ENCODE measurements at places on chromosomes 6 and 20.

DNA sequence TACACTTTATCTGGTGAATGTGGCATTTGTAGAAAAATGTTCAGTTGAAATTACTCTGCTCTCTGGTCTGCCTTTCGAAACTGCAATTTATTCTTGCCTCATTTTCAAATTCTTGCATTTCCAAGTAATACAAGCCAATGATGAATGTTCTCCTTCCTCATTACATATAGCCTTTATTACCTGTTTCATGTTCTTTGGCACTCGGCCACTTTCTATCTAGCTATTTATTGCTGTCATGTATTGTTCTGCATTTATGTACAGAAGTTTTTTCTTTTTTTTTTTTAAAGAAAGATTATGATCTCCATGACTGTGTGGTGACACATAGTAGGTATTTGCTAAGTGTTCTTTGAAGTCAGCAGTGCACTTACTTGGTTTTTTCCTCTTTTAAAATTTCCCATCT is 261.4 kb downstream of the ZFAND3 start:
- no peak for DNase-seq

DNA sequence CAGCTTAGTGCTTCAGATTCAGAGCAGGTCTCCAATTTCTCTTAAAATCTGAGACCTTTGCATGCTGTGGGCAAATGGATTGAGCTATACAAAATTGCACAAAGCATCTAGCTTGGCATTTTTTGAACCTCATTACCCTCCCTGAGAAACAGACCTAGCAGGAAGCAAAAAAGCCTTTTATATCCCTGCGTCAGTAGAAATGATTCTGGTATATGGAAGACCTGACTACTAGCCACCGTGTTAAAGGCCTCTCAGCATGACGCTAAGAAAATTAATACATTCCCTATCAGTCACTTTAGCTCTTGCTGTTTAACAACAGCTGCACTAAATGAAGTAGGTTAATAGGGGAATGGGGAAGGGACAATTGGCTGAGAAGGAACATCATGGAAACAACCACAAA is 110.7 kb upstream of the SMLR1 start:
- no peak for DNase-seq

- no peak for DNase-seq
Observed at GRCh38 chr20:25860531-25861150, 164.0 kb upstream of the ZNF337 start.

DNA sequence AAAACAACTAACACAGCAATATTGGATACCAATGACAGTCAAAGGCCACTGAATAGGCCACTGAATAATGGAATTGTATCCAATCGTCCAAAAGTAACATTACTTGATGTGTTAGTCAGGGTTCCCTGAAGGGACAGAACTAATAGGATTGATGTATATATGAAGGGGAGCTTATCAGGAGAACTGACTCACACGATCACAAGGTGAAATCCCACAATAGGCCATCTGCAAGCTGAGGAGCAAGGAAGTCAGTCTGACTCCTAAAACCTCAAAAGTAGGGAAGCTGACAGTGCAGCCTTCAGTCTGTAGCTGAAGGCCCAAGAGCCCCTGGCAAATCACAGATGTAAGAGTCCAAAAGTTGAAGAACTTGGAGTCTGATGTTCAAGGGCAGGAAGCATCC is 571.4 kb downstream of the PRKN start:
- no peak for DNase-seq

GRCh38 chr6:23775127-23775526 is 350.9 kb upstream of the NRSN1 start:
- DNase-seq, result no peak

DNA sequence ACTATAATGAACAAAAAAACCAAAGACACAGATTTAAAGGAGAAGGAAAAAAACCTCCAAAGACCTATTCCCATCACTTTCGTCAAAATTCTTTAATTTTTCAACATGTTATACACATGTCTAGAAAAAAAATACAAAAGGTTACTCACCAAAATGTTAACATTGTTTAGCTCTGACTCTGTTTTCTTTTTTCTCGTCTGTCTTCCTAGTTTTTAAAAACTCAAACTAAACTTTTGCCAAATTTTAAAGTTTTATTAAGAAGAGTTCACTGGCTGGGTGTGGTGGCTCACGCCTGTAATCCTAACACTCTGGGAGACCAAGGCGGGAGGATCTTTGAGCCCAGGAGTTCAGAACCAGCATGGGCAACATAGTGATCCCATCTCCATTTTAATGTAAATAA is 10.8 kb downstream of the MCUR1 start:
- no peak for DNase-seq

- DNase-seq, result no peak
Observed at GRCh38 chr6:111806561-111807497, 66.4 kb downstream of the FYN start.

DNA sequence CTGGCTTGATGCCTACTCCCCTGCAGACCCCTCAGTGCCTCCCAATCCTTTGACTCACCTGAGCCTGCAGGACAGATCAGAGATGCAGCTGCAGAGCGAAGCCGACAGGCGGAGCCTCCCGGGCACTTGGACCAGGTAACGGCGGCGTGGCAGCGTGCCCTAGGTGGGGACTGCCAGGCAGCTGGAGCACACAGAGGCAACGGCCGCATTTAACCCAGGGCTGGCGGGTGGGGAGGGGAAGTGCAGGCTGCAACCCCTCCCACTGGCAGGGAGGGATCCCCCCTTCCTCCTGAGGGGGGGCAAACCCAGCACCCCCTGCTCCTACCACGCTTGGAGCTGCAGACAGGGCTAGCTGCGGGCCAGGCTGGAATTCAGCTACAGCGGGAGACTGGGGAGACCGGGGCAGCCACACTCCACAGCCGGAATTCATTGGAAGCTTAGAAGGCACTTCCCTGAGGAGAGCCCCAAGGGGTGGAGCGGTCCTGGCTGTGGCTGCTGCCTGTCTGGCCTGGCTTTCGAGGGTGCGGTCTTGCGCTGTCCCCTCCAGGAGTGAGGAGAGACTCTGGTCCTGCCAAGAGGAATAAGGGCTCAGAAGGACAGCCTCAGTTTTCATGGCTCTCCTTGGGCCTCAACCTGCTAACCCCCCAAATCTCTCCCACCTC is at the start of gene MATN4:
Gene MATN4 (minus strand): TSS at position 183 of the 662 bp plus-strand sequence. CDS start 2,717 bp downstream, outside the sequence.
- DNase-seq, result peak; percentile 78

DNA sequence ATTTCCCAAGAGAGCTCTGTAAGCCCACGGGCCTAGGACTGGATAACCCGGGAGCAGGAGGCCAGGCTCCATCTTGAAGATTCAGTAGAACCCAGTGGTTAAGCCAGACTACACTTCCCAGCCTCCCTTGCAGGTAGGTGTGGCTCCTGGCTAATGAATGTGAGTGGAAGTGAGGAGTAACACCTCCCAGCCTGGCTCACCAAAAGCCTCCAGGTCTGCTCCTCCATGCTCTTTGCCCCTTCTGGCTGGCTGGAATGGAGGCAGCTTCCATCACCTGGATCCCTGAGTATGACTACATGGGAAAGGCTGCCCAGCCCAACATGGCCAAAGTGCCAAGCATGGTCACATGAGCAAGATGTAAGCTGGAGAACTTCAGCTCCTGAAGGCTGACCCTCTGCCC is 9.7 kb downstream of the LRRN4 start:
- DNase-seq, result peak; percentile 28

- DNase-seq, result no peak
Observed at GRCh38 chr6:111230351-111231089, 143.2 kb downstream of the SLC16A10 start.

DNA sequence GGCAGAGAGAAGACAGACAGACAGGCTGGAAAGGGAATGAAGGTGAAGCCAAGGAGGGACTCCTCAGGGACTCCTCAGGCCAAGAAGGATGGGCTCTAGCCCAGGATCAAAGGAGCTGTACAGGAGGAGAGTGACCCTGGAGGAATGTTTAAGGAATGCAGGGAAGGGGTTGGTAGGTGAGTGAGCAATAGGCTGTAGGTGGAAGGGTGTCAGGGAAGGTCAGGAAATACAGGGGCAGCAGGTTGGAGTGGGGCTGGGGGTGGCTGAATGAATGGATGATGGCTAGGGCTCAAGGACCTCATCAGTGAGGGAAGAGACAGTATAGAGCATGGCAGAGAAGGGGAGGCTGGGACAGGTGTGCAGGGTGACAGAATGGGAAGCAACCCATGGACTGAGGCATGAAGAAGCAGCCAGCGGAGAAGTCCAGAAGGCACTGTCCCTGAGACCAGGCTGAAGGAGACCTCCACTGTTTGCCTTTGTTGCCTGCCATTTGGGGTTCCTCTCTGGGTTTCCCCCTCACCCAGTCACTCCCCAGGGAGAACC is 13.2 kb downstream of the SYNGAP1 start:
- DNase-seq, result no peak

GRCh38 chr20:39986173-39986904 is 702.7 kb downstream of the MAFB start:
- no peak for DNase-seq

- DNase-seq, result no peak
Observed at GRCh38 chr6:109447878-109448555, 7.5 kb downstream of the SMPD2 start.

DNA sequence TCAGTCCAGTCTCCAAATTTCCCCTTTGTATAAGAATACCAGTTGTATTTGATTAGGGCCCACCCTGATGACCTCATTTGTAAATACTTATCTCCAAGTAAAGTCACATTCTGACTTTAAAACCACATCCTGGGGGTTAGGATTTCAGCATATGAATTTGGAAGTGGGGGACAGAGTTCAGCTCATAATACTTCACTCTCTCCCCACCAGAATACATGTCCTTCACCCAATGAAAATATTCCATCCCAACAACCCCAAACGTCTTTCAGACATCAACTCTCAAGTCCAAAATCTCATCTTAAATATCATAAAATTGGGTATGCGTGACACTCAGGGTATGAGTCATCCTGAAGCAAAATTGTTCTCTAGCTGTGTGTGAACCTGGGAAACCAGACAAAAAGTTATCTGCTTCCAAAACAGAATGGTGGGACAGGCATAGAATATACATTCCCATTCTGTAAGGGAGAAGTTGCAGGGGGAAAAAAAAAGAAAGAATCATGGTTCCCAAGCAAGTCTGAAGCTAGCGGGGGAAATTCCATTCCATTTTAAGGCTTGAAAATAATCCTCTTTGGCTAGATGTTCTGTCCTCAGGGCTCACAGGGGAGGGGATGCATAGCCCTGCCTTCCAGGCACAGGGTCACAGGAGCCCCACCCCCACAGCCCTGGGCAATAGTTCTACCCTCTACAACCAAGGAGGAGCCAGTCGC is 113.9 kb downstream of the ADAT2 start:
- DNase-seq, result no peak

DNA sequence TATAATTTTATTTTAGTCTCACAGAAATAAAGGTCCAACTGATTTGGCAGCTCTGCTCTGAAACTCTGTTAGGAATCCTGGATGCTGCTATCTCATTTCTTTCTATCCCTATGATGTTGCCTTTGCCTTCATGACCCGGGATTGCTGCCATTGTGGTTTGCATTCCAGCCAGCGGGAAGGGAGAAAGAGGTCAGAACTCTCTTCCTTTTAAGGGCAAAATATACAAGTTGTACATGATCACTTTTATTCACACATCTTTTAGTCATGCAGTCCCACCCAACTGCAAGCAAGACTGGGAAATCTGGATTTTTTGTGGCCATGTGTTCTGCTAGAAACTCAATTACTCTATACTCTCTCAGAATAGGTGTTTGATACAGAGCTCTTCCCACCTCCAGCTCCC is 263.1 kb upstream of the ZFP64 start:
- DNase-seq, result no peak

DNA sequence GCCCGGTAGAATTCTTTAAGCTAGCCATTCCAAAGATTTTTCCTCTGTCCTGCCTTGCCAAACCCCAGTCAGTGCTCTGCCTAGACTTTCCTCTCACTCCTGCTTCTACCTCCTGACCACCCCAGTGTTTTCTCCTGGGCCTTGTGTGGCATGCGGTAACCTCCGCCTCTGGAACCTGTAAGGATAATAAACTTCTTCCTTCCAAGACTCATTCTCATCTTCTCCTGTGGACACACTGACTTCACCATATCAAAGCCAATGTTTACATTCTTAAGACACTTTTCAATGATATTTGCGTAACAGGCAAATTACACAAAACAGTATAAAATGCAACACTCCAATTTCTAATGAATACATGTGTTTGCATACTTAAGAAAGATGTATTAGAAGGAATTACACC is 354.6 kb downstream of the RNF144B start:
- no peak for DNase-seq

DNA sequence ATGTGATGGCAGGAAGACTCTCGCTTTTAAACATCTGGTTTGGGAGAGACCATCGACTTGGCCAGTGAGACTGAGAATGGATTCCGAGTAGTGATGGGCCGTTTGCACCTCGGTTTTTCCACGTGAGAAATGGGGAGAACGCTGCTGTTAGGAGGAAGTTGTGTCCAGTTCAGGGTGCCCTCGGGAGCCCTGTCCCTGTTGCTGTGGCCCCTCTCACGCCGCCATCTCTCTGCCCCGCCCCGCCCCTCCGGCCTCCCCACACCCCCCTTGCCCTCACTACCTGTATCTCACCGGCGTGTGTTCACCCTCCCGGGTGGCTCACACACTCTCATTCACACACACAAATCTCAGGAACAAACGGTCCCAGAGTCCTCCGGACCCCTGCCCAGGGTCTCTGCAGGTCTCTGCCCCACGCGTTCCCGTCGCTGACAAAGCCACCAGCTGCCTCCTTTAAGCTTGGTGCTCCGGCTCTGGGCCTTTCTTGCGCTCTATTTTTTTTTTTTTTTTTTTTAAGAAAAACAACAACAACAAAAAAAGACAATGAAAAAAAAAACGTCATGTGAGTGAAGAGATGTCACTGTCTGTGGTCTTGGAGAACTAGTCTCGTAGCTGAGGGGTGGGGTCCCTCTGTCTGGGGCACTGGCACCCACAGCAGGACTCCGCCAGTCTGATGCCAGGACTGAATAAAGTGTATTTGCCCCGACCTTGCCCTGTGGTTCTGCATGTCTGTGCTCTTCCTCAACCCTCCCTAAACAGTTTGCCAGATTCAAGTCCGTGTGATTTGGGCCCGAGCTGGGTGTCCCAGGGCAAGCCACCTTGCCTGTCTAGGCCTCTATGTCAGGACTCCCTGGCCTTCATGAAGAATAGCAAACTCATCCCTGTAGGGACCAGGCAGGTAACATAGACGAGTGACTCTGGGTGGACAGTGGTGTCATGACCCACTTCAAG is 2.9 kb downstream of the SOX12 start:
- peak; percentile 39 for DNase-seq

- DNase-seq, result no peak
Observed at GRCh38 chr20:52652271-52652670, 319.9 kb upstream of the TSHZ2 start.

DNA sequence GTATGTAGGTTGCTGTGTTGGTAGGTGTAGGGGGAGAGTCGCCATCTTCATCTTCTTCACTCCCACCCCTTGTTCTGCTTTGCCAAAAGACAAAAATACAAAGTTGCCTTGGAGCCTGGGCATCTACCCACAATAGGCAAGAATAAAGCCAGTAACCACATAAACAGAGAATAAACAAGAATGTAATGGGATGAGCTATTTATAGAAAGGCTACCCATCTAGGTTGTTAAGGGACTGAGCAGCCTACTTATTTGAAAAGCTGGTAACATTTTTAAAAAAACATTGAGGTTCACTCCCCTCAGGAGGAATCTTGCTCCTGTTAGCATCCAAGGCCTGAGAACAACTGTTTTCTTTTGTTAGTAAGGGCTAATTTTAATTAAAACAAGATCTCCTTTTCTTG is 301.4 kb upstream of the STXBP5 start:
- no peak for DNase-seq
